T-helper 22 cell (primary cell): ENCODE measurements at places on chromosomes 16 and 17.

- DNase-seq, result no peak
Observed at GRCh38 chr17:42179911-42180410, 981 bp downstream of the KCNH4 start.

DNA sequence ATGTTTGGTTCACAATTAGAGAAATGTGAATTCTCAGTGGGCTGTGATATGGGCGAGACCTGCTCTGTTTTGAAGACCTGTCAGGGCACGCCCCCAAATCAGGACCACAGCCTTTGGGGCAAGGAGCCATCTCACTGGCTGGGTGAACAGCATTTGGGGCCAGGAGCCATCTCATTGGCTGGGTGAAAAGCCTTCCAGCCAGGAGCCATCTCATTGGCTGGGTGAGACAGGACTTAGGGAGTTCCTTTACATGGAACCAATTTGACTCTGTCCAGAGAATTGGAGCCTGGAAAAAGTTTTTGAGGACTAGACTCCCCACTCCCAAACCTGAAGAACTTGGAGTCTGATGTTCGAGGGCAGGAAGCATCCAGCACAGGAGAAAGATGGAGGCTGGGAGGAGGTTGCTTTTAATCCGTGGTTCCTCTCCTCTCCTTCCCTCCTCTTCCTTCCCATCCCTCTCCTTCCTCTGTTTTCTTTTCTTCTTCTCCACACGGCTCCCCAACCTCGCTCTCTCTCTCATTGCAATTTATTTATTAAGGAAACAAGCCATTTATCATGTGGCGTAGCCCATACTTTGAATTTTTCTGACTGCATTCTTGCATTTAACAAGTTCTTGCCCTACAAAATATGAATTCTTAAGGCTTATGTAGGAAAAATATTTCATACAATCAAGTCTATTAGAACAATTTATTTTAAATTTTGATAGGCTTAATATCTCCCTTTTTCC, 19.7 kb downstream of the FOXL1 start:
- no peak for DNase-seq

DNA sequence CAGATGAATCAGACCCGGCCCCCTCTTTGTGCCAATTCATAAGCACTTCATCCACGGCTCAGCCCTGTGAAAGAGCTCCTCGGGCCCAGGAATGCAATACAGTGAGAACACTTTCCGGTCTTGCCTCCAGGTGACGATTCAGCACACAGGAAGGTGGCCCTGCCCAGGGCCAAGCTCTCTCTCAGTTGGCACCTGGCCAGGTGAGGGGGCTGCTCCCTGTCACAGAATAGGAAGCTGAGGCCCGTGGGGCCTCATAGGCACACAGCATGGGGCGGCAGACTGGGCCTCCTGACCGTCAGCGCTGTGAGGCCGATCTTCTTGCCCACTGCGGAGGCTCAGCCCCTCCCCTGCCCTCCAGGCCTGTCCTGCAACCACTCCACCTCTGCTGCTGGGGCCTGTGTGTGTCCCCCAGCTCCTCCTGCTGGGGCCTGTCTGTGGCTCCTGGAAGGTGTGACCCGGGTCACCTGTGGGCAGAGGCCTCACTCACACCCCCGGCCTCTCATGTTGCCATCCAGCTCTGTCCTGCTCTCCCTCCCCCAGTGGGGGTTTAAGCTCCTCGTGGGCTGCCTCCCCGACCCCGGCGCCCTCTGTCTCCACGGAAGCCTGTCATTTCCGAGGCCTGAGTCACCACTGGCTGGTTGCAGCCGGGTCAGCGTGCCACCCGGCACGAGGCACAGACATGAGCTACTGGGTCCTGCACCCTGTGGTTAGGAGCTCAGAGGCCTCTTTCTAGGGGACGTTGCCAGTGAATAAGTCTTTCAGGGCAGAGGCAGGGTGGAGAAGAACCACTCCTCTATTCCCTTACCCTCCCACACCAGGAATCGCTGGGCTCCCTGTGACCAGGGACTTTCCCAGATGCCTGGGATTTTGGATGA, 114.4 kb downstream of the SEC14L1 start:
- no peak for DNase-seq

- DNase-seq, result no peak
Observed at GRCh38 chr16:58678716-58679115, 5.9 kb downstream of the SLC38A7 start.

DNA sequence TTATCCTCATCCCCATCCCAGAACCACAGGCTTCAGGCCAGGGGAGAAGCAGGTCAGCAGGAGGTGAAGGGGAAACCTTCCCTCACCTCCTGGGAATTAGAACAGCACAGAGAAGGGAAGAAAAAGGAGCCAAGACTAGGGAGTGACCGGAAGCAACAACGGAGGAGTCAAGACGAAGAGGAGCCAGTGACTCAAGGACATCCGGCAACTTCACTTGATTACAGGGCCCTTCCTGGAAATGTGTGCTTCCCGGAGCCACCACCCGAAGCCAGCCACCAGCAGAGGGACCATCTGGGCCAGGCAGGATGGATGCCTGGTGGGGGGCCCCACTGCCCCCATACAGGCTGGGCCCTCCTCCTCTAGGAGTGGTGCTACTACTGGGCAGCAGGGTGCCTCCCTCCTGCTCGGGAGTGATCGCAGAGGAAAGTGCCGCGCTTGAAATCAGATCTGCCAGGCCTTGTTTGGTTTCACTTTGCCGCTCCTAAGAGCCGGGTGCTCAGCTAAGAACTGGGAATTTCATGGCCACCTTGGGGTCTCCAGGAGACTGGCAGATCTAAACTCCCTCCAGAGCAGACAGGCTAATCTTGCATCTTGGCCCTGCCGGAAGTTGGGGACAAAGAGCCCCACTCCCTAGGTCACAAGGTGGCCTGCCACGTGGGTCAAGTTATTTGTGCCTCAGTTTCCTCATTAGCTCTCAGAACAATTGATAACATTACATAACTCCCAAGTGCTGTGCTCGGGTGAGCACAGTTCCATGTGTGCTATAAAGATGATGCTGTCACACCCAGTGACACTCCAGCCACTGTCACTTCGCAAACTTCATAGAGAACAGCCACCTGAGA, 6.6 kb downstream of the CDC42EP4 start:
- no peak for DNase-seq

DNA sequence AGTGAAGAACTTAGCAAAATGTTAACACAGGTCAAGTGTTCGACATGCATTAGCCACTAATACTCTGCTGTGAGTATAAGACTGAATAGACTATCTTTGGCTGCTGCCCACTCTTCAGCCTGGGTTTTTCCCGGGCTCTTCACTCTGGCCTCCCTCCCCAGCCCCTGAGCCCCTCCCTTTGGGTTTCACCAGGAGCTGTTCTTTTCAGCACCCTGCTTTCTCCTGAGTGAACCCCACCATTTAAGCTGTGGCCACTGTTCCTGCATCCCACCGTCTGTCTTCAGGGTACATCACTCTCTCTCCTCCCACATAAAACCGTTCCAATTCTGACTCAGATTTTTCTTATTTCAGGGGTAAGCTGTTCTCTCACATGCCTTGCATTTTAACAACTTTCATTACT, 92.0 kb upstream of the ASIC2 start:
- no peak for DNase-seq

- no peak for DNase-seq
Observed at GRCh38 chr17:8100111-8100510, 12.6 kb upstream of the ALOX12B start.

DNA sequence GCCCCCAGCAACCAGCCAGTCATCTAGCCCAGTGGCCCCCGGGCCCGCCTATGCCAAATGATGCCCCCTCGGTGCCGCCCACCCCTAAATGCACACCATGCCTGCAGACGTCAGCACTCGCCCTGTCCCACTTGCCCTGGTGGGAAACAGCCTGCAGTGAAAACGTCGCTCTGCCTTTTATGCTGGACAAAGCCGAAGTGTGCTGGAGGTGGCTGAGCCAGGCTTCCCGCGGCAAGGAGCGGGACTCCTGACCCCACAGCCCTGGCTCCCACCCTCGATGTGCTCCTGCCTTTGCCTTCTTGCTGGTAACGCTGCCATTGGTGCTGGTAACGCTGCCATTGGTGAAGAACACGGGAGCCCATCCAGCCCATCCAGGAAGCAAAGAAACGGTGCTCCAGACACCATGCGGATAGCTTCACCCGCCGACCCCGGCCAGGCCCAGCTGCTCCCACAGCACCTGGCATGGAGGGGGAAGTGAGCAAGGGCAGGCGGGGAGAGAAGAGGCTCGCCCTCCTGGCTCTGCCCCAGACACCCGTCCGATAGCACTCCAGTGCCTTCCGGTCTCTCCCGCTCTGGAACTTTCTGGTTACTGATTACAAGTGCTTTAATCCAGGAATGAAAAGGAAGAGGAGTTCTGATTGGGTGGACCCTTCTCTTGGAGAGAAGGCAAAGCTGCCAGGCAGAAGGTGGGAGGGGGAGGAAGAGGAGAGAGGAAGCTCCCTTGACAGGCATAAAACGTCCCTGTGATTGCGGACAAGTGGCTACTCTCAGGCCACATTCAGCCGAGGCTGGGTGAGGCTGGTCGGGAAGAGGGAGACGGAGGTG, 4.0 kb upstream of the BAIAP2 start:
- no peak for DNase-seq

DNA sequence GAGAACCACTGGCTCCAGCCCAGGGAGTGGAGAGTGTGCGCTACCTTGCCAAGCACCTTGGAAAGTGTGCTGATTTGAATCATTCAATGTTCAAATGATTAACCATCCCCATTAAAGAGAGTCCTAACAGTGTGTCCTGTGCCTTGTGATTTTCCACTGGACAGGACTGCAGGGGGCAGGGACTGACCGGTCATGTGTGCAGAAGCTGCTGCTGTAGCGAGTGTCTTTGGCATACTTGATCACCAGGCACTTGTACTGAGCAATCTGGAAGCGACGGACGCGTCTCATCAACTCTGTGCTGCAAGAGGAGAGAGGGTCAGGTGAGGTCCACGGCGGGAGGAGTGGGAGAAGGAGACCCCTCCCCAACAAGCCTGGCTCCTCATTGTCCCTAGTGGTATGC, 2.0 kb downstream of the TK1 start:
- no peak for DNase-seq
